ENCODE measurements at places on chromosomes 11 and 22.

- DNase-seq, result no peak
Observed at GRCh38 chr11:124754309-124754708, 2.3 kb upstream of the VSIG2 start.

GRCh38 chr22:37545703-37546436 lies 14.4 kb upstream of the CDC42EP1 start:
- no peak for DNase-seq

- no peak for DNase-seq
Observed at GRCh38 chr11:35223371-35223796, 84.4 kb downstream of the CD44 start.

GRCh38 chr22:21755851-21756284 lies 20.3 kb upstream of the YPEL1 start:
- DNase-seq, result no peak

- no peak for DNase-seq
Observed at GRCh38 chr11:124592627-124593026, 18.6 kb upstream of the PANX3 start.

GRCh38 chr22:47710135-47710534 lies 947.7 kb downstream of the TBC1D22A start:
- no peak for DNase-seq

- peak; percentile 77 for DNase-seq
Observed at GRCh38 chr22:45538281-45538680, 35.6 kb downstream of the FBLN1 start.

DNA sequence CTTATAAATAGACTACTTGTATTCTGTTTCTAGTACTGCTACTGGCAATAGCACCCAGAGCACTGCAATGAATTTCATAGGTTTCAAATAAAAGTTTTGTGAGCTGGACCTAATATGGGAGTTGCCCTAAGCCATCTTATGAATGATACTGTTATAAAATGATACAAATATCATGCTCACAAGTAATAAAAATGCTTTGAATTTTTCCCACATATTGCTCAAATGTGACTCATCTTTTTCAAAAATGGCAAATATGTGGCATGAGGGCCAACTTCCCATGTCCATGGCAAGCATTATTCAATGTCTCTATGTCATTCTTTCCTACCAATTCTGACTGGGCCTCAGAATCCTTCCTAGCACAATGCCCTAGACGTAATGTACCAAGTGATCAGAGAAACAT lies 137.6 kb downstream of the TRPC6 start:
- DNase-seq, result no peak

GRCh38 chr22:38793721-38794466 lies at the start of gene DNAL4:
TSS of gene DNAL4 (minus strand) at chr22:38794143. CDS start at chr22:38782731, 11,412 bp downstream.
- DNase-seq, result peak; percentile 98

- no peak for DNase-seq
Observed at GRCh38 chr11:14345668-14346067, 13.3 kb downstream of the RRAS2 start.

GRCh38 chr22:17773606-17774205 lies 563 bp downstream of the BID start:
- peak; percentile 67 for DNase-seq

DNA sequence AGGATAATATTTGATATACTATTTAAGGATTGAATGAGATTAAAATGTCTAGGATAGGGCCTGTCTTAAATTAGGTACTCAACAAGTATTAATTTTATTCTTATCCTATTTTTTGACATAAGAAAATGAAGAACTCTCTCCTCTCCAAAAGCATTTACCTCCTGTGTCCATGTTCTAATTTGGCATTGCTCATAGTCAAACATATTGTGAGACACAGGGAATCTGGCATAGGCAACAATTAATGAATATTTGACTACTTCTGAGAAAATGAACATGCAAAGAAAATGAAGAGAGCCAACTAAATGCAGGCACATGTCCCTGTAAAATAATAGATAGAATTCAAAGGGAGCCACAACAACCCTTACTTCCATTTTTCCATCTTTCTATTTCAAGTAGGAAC lies 198.5 kb upstream of the C11orf87 start:
- no peak for DNase-seq

DNA sequence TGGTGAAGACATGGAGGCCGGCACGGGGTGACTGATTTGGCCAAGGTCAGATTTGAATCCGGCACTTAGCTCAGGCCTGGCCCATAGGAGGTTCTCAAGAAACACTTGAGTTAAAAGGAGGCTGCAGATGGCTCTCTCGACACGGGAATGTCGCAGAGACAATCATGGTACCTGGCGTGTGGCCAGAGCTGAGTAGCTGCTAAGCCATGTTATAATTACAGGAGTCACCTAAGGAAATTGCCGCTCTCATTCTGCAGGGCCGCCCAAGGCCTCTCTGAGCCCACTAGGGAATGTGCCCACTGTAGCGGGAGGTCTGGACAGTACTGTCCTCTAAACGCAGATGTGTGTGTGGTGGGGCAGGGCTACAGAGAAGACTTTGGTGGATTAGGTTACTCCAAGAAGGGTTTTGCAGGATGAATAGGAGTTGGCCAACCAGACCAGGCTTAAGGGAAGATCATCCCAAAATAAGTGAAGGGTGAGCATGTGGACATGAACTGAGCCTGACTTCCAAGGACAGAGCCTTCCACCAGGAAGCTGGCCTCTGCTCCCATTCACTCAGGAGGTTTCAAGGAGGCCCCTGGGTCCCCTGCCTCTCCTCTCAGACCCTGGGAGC lies 19.3 kb upstream of the PRR5 start:
- DNase-seq, result no peak

- no peak for DNase-seq
Observed at GRCh38 chr11:90332415-90332814, 109.6 kb upstream of the CHORDC1 start.

GRCh38 chr11:3056296-3057068 lies 741 bp downstream of the CARS1 start:
- DNase-seq, result no peak

GRCh38 chr11:17389957-17390649 lies 1.6 kb upstream of the KCNJ11 start:
- no peak for DNase-seq

- no peak for DNase-seq
Observed at GRCh38 chr22:24408630-24409029, 18.8 kb upstream of the ADORA2A start.

- no peak for DNase-seq
Observed at GRCh38 chr11:33040862-33041453, 1.6 kb downstream of the TCP11L1 start.

GRCh38 chr22:32542677-32543357 lies 68.2 kb downstream of the FBXO7 start:
- no peak for DNase-seq

DNA sequence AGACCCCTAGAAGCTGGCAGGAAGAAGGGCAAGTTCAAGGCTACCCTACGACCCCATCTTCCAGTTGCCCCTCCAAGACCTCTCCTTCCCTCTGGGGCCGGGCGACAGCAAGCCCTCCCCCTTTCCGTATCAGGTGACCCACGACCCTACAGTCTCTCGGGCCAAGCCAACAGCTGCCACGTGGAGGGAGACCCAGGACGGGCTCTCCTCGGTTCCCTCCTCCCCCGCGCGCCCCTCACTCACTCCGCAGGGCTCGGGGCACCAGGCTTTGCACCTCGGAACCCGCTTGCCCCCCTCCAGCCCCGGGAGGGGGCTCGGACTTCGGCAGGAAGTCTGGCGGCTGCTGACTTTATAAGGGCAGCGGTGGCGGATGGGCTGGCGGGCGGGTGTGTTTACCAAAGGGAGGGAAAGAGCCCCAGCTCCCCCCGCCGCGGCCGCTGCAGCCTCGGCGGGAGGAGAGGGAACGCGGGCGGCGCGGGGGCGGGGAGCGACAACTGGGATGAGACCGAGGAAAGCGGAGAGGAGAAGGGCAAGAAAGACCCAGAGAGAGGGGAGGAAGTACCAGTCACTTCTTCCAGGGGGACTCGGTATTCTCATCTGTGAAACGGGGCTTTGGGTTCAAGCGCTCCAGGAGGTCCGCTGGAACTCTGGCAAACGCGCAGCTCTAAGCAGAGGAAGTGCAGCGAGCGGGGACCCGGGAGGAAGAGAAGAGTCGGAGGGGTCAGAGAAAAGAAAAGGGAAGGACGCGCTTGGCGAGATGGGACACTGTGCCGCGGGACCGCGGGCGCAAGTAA lies 767 bp downstream of the SLC43A1 start:
- DNase-seq, result no peak

GRCh38 chr11:17550450-17551346 lies 3.6 kb downstream of the OTOG start:
- no peak for DNase-seq

DNA sequence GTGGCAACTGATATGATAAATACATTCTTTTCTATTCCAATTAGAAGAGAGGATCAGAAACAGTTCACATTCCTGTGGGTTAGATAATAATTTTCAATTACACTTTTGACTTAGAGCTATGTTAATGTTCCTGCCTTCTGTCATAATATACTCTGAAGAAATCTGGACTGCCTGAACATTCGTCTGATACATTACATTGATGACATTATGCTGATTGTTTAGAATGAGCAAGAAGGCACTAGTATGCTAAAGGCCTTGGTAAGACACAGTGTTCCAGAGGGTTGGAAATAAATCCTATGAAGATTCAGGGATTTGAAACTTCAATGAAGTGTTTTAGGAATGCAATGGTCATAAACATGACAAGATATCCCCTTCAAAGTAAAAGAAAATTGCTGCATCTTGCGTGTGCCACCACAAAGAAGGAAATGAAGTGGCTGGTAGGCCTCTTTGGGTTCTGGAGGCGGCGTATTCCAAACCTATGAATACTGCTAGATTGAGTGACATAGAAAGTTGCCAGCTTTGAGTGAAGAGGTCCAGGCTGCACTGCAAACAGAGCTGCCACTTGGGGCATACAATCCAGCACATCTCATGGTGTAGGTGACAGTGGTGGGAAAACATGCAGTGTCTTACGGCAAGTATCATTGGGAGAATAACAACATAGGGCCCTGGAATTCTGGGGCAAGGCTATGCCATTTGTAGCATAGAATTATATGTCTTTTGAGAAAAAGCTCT lies 21.2 kb upstream of the PDE3B start:
- DNase-seq, result no peak

GRCh38 chr11:15849257-15849656 lies 507.1 kb downstream of the SOX6 start:
- no peak for DNase-seq

DNA sequence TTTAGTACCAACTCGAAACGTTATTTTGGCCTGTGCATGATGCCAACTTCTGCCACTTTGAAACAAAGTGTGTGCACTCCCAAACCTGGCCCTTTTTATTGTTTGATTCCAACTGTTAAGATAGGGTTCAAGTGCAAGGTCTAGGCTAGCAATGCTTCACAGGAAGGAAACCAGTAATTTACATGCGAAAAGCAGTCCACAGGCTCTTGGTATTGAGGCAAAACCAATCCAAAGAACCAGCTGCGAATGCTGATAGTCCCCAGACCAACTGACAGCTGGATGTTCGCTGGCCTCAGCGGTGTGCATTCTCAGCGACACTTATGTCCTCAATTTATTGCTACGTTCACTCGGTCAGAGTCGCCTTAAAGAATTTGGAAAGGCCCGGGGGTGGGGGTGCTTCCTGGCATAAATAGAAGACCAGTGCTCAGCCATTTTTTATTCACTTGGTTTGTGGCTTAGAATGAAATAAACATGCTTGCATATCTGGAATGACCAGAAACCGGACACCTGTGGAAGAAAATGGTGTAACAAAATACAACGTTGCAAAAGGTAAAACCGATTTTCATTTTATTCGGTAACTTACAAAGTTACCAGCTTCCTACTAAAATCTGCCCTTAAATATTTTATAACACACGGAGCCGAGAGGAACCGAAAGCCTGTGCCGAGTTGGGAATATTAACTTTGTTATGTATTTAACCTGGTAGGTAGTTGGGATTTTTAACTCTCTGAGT lies 1.6 kb downstream of the CPT1A start:
- no peak for DNase-seq

DNA sequence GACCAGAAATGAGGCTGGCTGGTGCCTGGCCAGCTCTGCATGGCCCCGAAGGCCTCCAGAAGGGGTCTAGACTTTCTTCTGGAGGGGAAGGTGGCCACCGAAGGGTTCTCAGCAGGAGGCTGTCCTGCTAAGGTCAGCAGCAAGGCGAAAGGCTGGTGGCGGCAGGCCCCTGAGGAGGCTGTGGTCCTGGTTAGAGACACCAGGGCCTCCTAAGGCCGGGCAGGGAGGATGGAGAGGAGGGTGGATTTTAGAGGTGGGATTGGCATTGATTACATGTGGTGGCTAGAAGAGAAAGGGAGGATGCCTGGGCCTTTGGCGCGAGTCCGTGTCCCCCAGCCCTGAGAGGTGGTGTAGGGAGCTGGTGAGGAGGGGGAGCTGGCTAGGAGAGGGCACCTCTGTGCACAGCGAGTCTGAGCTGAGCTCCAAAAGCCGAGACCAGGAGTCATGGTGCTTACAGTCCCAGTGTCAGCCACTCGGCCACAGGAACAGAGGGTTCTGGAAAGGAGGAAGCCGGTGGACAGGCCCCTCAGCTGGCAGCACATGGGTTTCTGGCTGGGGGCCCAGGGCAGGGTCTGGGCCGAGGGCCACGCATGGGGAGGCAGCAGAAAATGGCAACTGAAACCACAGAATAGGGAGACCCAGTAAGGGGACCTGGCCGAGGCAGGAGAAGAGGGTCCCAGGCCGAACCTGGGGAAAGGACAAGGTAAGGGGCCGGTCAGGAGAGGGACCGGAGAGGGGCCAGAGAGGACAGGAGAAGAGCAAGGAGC lies 2.5 kb downstream of the FERMT3 start:
- no peak for DNase-seq

Data from NCI-H2171 (cell line).